ENCODE measurements at places on chromosomes 16 and 17.

- DNase-seq: no peak
These were observed 6.8 kb downstream of the CACNG1 start for GRCh38 chr17:67051155-67051538.

- no peak for DNase-seq
These were observed 53.1 kb downstream of the ANKFN1 start for GRCh38 chr17:56206351-56206750.

- no peak for DNase-seq
These were observed 347.3 kb upstream of the CDH11 start for GRCh38 chr16:65469116-65469515.

- DNase-seq: no peak
These were observed 6.3 kb downstream of the KRT24 start for GRCh38 chr17:40697297-40697696.

- DNase-seq: peak; percentile 57
These were observed 10.1 kb downstream of the DYNC1LI2 start for GRCh38 chr16:66741169-66741900.

GRCh38 chr16:74076568-74076967 is 220.0 kb upstream of the PSMD7 start:
- DNase-seq: no peak

GRCh38 chr16:61150351-61150750 is 885.9 kb downstream of the CDH8 start:
- DNase-seq: no peak

GRCh38 chr16:88282564-88283395 is 100.0 kb upstream of the ZNF469 start:
- DNase-seq: no peak

- no peak for DNase-seq
These were observed 4.5 kb downstream of the TMEM238L start for GRCh38 chr17:10799407-10799806.

DNA sequence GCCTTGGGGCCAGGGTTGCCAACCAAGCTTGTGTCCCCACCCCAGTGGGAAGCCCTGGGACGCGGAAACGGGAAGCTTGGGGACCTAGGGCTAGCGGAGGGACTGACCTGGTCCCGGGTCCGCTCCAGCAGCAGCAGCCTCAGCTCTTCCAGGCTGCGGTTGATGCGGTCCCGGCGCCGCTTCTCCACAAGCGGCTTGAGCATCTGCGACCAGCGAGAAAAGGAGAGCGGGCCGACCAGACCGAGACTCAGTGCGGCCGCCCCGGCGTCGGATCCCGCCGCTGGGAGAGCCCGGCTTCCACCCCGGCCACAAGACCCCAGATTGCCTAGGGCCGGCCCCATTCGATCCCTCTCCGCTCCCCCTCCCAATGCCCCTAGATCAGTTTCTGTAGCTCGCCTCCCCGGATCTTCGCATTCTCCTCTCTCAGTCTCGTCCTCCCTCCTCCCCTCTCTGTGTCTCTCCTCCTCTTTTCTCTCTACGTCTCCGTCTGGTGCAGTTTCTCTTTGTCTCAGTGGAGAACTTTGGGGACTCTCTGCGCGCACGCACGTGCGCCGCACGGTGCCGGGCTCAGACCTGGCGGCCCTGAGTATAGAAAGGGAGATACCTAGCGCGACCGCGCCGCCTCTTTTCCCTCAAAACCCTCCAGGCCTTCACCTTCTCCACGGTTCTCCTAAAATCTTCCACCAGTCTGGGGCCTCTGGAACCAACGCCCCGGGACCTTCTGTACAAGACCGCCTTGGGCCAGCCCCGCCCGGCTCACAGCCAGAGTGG is 797 bp downstream of the HES7 start:
- no peak for DNase-seq

DNA sequence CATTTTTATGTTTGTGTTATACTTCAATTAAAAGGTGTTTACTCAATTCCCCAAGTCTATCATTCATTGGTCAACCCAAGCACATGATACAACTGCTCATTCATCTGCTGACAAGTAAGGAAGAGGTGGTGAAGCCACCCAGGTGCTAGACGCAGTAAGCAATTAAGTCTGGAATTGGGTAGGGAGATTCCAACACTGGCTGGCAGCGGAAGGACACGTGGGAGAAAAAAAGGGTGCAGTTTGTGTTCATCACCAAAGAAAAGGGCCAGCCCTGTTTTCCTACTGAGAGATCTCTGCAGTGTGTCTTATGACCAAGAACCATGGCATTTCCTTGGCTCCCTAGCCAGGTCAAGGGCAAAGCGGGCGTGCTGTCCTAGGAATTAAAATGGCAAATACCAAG is 11.8 kb upstream of the ZNF23 start:
- DNase-seq: no peak

- DNase-seq: no peak
These were observed 10.4 kb upstream of the CDH15 start for GRCh38 chr16:89160977-89161701.

DNA sequence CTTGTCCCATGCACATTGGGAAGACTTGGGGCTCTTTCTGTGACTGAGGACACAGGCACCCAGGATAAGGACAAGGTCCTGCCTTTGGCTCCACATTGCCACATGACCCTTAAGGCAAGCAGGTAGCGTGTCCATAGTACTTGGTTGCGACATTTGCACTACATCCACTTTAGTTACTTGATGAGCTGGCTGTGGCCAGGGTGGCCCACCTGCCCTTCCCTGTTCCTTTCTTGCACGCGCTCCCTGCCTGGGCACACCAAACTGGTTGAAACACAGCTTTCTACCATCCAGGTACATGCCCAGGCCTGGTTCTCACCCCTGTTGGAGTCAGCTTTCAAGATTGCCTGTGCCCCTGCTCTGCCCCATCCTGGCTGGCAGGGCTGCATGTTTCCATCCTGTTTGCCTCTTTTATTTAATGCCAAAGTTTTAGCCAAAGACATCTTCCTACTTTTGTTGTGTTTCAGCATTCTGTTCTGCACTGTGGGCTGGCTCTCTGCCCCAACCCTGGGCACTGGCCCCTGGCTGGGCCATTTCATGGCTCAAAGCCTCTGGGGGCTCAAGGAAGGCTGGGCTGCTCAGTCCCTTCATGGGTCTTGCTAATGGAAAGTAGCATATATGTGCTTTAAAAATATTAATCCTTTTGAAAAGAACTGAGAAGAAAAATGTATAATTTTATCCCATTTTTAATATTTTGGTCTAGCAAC is 3.2 kb downstream of the B3GNT9 start:
- no peak for DNase-seq

DNA sequence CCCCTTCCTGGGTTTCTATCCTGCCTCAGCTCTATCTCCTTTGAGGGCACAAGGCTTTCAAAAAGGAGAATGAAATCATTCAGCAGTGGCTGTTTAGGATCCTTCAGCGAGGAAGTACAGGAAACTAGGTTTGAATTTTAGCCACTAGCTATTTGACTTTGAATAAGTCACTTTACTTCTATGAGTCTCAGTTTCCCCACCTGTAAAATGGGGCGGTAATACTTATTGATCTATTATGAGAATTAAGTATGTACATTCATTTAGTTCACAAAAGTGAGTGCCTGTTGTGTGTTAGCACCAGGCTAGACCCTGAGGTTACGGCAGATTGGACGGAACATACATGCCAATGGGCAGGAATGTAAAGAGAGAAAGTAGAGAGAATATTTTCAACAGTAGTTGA is 6.6 kb downstream of the CDH1 start:
- DNase-seq: no peak

GRCh38 chr16:1914084-1914608 is 4.1 kb downstream of the HS3ST6 start:
- DNase-seq: no peak

DNA sequence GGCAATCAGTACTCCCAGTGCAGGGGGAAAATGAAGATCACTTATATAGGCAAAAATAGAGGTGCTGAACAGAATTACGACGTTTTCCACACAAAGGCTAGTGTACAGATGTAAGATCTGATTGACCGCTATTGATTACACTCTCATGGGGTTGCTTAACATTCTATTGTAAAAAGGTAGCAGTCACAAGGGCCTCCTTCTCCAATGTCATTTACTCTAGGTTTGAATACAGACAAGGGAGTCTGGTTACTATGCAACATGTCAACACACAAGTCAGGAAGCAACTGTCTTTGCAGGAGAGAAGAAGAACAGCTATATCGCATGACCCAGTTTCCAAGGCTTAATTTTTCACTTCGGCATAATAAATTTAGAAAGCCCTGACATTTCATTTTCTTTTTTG is 7.9 kb downstream of the KRT37 start:
- DNase-seq: no peak

GRCh38 chr16:7285520-7285919 is 47.1 kb upstream of the RBFOX1 start:
- no peak for DNase-seq

DNA sequence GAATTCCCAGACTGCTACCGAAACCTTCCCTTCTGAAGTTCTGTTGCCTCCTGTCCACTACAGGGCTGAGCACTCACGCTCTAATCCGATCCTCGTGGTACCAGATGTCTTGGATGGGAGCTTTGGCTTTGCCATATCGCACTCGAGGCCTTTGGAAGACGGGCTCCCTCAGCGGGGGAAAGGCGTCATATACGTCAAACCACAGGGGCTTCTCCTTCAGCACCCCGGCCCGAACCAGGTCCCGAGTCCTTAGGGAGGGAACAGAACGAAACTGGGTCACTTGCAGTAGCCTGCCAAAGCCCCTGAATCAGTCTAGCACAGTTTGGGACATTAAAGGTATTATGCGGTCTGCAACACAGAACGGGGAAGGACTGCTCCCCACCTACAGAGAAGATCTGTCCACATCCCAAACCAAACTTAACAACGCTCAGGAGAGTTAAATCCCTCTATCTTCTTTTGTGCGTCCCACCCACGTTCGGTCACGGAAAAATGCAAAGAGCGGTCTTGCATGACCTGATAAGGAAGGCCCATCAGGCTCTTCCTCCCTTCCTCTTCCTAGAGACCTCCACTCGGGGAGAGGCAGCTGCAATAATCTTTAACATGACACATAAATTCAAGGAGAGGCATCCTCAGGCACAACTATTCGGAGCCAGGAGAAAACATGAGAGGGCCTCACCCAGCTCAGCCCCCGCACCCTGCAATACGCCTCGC is 526 bp downstream of the MRPS23 start:
- no peak for DNase-seq

DNA sequence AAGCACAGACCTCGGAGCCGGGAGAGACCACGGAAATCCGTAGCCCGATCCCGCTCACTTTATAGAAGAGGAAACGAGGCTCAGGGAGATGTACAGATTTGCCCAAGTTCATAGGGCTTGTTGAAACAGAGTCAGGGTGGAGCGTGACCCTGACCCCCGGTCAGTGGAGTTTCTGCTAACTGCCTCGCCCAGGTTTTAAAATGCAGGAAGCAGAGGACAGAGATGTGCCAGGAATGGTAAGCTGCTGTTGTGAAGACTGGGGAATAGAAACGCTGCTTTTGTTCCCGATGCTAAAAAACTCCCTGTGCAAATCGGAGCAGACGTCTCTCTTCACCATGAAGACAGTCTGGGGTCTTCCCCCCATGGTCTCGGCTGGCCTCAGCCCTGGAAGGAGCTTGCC is 403.0 kb downstream of the SEC14L1 start:
- no peak for DNase-seq

DNA sequence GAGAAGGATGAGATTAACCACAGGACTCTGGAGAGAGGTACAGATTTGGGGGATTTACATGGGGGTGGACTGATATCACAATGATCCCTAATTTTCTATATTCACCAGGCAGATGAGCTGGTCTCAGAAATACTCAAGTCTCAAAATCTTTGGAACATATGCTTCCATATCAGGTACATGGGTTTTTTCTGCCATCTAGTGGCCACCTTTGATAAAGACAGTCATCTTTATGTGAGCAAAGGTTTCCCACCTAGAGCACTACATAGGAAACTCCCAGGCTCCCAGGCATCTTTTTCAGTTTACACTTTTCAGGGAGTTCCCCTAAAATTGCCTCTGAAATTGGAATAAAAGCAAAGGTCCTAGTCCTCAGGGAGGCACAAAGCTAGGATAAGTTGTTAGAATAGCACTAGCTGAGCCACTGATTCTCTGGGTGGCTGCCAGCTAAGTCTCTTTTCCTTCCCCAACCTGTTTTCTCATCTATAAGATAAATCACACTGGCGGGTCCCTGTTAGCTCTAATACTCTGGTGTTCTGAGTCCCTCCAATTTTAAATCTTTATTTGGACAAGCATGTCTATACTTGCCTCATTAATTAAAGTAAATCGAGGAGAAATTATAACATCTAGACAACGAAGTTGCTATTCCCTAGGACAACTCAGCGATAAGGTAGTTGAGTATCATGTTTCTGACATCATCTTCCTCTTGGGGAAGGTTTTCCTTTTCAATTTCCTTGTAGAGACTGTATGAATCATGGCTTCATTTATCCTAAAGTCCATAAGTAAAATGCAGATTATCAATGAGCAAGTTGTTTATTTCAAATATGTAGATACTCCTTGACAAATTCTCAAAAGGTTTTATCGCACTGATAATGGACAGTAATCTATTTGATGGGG is 19.0 kb upstream of the MON1B start:
- DNase-seq: peak; percentile 75

- DNase-seq: no peak
These were observed 37.2 kb upstream of the HOXB9 start for GRCh38 chr17:48663134-48663924.

DNA sequence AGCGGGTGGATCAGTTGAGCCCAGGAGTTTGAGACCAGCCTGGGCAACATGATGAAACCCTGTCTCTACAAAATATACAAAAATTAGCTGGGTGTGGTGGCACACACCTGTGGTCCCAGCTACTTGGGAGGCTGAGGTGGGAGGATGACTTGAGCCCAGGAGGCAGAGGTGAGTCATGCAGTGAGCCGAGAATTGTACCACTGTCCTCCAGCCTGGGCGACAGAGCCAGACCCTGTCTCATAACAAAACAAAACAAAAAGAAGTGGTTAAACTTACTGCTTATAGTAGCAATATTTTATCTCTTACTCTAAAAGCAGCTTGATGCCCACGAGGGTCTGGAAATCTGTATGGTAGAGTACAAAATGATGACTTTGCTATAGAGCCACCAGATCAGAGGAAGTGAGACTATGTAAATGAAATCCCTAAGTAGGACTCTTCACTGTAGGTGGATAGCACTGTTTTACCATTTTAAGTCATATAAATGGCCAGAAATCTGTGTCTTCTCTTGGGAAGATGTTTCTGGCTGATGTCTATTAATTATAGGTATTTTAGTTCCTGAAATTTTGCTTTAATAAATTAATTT is 60.4 kb upstream of the MRC2 start:
- no peak for DNase-seq

- DNase-seq: no peak
These were observed 53.9 kb upstream of the CCL2 start for GRCh38 chr17:34201225-34201624.

- no peak for DNase-seq
These were observed at the start of gene KRT24 for GRCh38 chr17:40703652-40704051. Gene KRT24 (minus strand): TSS chr17:40703752. CDS start chr17:40703693, 59 bp downstream.

Data from glomerular endothelial cell (primary cell).